ENCODE measurements at places on chromosomes 5 and 9. TPM values are rescaled to one million over a fixed set of nuclear protein-coding genes. Genes with fewer than 3 reads are reported as not detected.

Gene IL13
- not detected for total RNA-seq

Gene FOXD4L3
- total RNA-seq, result not detected

Gene SPAAR
- 0.83 TPM for total RNA-seq

DNA sequence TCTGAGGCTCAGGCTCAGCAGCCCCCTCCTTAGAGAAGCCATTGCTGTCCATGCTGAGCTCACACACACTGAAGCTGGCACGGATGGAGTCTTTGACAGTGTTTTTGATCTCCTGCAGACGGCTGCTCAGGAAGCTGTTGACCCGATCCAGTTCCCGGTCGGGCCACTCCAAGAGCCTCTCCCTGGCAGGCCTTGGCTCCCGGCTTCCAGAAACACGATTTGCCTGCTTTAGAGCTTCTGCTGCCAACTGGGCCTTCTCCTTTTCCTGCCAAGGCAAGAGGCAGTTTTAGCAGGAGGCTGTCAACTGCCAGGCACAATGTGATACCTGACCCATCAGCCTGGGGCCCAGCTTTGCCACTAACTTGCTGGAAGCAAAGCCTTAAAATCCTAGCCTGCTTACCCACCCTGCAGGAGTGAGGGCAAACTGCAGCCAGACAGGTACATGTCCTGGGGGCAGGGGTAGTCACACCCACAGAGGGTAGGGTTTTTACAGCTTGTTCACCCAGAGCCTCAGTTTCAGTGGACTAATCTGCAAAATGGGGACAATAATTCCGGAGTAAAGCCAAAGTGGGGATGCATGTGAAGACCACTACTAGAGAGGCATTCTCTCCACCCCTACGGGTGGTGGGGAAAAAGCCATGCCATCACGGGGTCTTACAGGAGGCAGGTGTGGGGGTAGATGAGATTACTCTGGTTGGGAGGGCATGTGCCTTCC, 8.3 kb upstream of the DDX41 start:
- no peak for DNase-seq

- DNase-seq, result no peak
Observed at GRCh38 chr5:154483654-154484392, 5.8 kb upstream of the HAND1 start.

Gene COL27A1
- total RNA-seq, result 41.1 TPM

Gene LIX1
- total RNA-seq, result 0.17 TPM

DNA sequence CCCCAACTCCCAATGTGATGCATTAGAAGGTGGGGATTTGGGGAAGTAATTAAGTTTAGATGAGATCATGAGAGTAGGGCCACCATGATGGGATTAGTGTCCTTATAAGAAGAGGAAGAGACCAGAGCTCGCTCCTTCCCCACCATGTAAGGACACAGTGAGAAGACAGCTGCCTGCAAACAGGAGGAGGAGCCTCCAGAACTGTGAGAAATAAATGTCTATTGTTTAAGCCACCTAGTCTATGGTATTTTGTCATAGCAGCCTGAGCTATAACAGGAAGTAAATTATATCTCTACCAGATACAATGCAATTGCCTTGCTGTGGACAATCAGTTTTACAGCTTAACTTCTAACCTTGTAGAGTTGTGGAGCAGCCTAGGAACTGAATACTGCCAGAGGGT, 58.0 kb downstream of the ANKRD33B start:
- DNase-seq, result no peak

GRCh38 chr5:120164986-120165385, 299.1 kb upstream of the PRR16 start:
- no peak for DNase-seq

GRCh38 chr9:130235558-130236435, 29.8 kb upstream of the HMCN2 start:
- peak; percentile 70 for DNase-seq

GRCh38 chr9:138053321-138053868, 175.8 kb downstream of the CACNA1B start:
- no peak for DNase-seq

DNA sequence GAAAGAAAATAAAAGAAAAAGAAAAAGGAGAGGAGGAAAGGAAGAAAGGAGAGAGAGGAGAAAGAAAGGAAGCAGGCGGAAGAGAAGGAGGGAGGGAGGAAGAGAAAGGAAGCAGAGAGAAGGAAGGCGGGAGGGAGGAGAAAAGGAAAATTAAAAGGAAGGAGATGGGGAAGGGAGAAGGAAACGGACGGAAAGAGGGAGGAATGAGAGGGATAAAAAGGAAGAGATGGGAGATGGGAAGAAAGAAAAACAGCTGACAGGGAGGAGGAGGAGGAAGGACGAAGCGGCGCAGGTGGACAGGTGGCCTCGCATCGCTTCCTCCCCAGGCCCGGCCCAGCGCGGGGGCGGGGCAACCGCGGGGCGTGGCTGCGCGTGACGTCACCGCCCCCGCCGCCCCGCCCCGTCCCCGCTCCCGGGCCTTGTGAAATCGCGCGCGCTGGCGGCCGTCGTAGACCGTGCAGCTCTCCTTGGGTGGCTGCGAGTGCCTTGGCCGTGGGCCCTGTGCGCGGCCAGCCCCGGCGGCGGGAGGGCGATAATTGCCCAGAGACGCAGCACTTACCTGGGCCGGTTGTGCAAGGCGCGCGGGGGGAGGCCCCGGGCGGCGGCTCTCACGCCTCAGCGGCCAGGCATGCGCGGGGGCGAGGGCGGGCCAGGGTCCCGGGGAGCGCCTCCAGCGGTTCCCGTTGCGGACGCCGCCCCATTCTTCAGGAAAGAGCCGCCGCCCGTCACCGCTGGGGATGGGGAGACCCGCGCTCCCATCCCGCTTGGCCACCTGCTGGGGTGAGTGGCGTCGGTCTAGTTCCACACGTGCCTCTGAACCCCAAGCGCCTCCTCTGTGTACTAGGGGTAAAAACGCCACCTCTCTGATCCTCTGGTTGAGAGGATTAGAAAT, 49.6 kb upstream of the FOXE1 start:
- DNase-seq, result peak; percentile 72

Gene LCN15
- not detected for total RNA-seq

Gene CTNND2
- 131 TPM for total RNA-seq

- DNase-seq, result no peak
Observed at GRCh38 chr5:19233573-19233972, 754.4 kb downstream of the CDH18 start.

Gene TAF11L10
- not detected for total RNA-seq

DNA sequence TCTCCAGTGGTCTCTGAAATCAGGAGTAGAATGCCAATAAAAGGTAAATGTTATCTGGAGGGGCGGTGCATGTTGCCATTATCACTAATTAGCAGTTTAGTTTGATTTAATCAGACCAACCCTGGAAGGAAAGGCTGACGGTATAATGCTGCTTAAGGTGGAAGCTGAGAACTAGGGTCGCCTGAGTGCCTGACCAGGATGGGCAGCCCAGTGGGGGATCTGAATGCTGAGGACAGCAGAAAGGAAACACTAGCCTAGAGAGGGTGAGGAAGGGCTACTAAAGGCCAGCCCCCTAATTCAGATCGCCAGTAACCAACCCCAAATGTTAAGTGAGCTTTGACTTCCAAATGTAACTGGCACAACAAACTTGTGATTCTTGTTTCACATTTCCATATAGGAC, 172.2 kb downstream of the APBA1 start:
- no peak for DNase-seq

Gene SPINK6
- not detected for total RNA-seq

Gene ANKRD55
- total RNA-seq, result 0.20 TPM

DNA sequence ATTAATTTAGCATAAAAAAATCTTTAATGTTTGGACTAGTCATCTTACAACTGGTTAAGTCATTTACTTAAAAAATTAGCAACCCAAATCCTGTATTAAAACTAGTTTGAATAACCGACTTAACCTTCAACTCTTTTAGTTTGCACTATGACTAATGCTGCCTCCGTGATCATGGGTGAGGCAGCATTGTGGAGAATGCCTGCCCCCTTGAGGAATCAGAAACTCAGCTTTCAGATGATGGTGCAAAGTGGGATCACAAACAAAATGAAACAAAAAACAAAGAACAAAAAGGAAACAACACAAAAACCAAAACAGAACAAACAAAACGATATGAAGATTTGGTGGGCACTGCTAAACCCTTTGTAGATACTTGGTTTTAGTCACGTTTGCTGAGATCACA, 127.0 kb upstream of the PALM2AKAP2 start:
- DNase-seq, result no peak

DNA sequence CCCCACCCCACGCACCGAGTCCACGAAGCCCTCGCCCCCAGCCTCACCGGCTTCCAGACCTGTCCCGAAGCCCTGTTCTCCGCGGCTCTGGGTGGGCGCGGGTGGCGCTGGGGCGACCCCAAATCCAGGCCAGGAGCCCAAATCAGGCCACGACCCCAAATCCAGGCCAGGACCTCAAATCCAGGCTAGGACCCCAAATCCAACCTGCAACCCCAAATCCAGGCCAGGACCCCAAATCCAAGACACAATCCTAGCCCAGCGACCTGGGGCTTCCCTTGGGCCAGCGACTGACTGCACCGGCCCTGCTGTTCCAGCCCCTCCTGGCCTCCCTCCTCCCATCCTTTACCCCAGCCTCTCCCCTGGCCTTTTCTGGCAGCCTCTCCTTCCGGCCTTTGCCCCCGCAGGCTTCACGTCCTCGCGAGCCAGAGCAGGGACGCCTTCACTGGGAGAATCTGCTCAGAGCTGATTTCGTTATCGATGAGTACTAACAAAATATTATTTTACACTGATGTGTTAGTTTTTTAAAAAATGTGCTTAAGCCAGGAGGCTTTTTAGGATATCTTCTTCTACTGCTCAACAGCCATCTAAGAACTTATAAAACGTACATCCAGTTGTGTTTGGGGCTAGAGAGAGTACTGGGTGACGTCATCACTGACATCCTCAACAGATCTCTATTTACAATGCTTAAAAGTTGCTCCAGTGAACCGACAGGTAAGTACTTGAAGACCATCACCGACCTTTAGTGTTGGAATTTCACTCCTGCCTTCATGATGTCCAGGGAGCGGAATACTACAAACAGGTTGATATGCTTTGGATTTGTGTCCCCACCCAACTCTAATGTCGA, 34.7 kb downstream of the TRIP13 start:
- DNase-seq, result no peak

- peak; percentile 80 for DNase-seq
Observed at GRCh38 chr5:150540615-150541396, 32.9 kb downstream of the NDST1 start.

- no peak for DNase-seq
Observed at GRCh38 chr9:82570226-82570625, 492.7 kb downstream of the RASEF start.

Gene PLPP6
- total RNA-seq, result 9.2 TPM

Gene ORM1
- 12.7 TPM for total RNA-seq

- DNase-seq, result no peak
Observed at GRCh38 chr5:135883441-135883840, 12.2 kb downstream of the IL9 start.

- DNase-seq, result peak; percentile 29
Observed at GRCh38 chr9:90815183-90815943, 13.7 kb downstream of the SYK start.

Measured in mucosa of gallbladder (tissue), 1 donor.